Activated effector memory CD4-positive, alpha-beta T cell treated with anti-CD3 and anti-CD28 coated beads, Interleukin-2, amount 50 U/mL, for 16 hours (primary cell): ENCODE measurements at places on chromosomes 13 and 19.

- DNase-seq = no peak
Observed at GRCh38 chr13:98133946-98134345, 8.9 kb upstream of the FARP1 start.

DNA sequence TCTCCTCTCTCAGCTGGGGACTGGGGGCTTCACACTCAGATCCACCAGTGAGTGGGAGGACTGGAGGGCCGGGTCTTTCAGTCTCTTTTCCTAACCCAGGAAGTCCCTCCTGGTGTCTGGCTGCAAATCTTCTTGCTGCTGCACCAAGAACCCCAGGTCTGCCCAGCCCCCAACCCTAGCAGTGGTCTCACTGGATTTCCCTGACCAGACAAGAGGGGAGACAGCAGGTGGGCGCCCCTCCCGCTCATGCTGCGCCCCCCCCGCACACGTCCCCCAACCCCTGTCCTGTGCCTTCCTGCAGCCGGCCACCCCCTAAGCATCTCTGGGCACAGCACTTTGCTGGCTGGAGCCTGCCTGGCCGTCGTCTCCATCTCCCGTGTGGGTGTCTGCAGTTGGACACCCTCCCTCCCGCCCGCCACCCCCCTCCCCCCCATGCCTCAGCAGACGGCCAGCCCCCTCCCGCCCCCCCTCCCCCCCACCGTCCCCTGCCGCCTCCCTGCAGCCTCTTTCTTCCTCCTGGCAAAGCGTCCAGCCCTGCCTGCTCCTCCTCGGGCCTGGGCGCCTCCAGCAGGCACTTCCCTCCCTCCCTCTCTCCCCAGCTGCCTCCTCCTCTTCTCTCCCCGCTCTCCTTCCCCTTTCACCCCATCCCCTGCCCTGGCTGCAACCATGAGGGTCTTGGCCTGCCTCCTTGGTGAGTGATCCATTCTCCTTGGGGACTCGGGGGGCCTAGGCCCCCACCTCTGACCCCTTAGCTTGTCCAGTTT is at the start of gene SSC5D:
Gene SSC5D (plus strand): TSS at position 513 of the 764 bp plus-strand sequence. CDS start 154 bp downstream, at position 667.
- DNase-seq = no peak

DNA sequence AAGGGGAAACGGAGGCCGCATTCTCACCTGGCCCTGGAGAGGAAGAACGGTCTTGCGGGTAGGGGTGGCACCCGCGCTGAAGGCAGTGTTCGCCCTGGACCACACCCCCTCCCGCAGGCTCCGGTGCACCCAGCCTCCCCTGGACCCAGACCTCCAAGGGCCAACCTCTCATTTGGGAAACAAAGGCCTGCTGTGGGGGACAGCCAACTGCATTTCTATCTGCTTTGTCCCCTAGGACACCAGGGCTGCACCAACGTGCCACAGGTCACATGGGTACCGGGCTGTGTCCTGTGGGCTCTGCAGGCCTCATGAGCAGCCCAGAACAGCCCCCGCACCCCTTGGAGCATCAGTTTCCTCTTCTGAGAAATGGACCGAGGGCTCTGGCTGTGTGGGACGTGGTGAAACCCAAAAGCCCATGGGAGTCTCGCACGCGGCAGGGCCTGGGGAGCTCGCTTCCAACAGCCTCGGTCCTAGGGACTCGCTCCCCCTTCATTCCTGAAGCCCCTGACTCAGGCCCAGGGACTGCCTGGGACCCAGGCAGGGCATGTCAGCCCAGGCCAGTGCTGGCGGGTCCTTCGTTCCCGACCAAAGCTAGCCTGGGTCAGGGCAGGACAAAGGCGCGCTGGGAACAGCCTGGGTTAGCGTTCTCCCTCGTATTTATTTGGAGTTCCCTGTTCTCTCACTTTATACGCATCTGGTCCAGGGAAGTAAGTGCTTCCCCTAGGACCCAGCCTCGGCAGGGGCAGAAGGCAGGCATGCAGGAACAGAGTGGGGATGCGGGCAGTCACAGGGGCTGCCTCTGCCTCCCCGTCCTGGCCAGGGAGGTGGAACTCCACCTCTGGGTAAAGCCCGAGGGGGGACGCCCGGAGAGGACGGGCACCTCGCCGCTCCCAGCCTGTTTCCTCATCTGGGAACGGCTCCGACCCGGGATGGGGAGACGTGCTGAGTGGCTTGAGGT is 4.6 kb downstream of the TCF3 start:
- DNase-seq = no peak

DNA sequence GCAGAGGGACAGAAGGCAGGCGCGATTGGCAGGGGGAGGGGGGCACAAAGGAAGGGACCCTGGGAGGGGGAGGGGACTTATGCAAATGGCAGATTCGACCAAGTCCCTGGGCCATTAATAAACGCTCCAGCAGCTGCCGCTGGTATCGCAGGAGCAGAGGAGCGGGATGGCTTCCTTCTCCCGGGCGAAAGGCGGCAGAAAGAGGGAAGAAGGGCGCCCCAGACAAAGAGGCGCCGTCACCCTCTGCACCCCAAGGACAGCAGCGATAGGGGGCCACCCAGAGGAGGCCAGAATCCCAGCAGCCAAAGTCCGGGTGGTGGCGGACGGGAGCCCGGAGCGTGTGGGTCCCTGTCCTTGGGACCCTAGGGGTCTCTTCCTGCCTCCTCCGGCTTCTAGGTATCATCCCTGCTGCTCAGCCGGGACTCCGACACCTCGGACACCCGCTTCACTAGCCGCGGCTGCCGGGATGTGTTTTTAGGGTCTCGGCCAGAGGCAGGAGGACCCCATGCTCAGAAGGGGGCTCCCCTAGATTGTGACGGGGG is 1.9 kb downstream of the PTPRS start:
- DNase-seq = no peak

- no peak for DNase-seq
Observed at GRCh38 chr19:28577666-28578065, 635.3 kb downstream of the UQCRFS1 start.

GRCh38 chr13:98523455-98524102 is 53.3 kb downstream of the STK24 start:
- DNase-seq = no peak

- no peak for DNase-seq
Observed at GRCh38 chr19:47321630-47322029, 10.3 kb upstream of the C5AR2 start.

- DNase-seq = no peak
Observed at GRCh38 chr13:19767966-19768365, 14.8 kb downstream of the PSPC1 start.
